ENCODE measurements at places on chromosomes 13 and 19. TPM values are rescaled to one million over a fixed set of nuclear protein-coding genes. Genes with fewer than 3 reads are reported as not detected.

The TNFSF13B gene
- not detected for total RNA-seq

The EEF1AKMT1 gene
- total RNA-seq: 4.2 TPM

The GRK1 gene
- 0.02 TPM for total RNA-seq

The HS6ST3 gene
- total RNA-seq: not detected

The C19orf18 gene
- not detected for total RNA-seq

The PRSS57 gene
- total RNA-seq: 0.09 TPM

The SRRM5 gene
- total RNA-seq: 0.81 TPM

The SIGLEC5 gene
- not detected for total RNA-seq

The CLPTM1 gene
- 146 TPM for total RNA-seq
